HT-29 (cell line): ENCODE measurements at places on chromosomes 6 and 20. TPM values are rescaled to one million over a fixed set of nuclear protein-coding genes. Genes with fewer than 3 reads are reported as not detected.
A peak's percentile ranks its signal among the peaks of the same experiment; 100 is the strongest.

DNA sequence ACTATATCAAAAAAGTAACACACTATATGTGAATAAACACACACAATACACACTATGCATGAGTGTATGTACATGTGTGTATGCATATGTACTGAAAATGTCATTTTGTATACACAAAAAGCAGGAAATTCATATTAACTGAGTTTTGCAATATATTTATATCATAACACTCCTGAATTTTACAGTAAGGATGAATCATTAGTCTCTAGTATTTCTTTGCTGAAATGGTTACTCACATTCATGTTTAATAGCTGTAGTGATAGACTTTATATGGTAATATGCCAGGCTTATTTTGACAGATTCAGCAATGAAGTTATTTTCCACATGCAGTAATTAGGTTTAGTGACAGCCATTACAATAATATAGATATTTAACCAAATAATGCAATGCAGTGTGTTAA, 1216.2 kb upstream of the CITED2 start:
- no peak for DNase-seq

GRCh38 chr6:132060591-132060990, 109.4 kb upstream of the CCN2 start:
- DNase-seq, result peak; percentile 17

DNA sequence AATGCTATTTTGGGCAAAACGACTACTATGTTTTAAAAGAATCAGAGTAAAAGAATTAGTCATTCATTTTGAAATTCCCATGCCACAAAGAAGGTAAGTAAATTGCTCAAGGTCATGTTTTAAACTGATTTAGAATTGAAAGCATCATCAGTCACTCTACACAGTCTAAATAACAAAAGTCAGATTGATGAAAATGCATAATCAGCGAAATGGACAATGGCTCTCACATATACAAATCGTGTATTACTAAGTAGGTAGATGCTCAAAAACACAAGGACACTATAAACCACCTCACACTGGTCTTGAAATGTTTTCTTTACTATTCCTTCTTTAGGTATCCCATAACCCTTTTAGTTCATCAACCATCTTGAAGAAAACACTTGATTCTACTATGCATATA, 135.4 kb downstream of the OPN5 start:
- no peak for DNase-seq

- DNase-seq, result no peak
These were observed 869.0 kb upstream of the ADGRB3 start for GRCh38 chr6:67766057-67766456.

GRCh38 chr20:36666181-36666740, 20.3 kb upstream of the SLA2 start:
- peak; percentile 47 for DNase-seq

DNA sequence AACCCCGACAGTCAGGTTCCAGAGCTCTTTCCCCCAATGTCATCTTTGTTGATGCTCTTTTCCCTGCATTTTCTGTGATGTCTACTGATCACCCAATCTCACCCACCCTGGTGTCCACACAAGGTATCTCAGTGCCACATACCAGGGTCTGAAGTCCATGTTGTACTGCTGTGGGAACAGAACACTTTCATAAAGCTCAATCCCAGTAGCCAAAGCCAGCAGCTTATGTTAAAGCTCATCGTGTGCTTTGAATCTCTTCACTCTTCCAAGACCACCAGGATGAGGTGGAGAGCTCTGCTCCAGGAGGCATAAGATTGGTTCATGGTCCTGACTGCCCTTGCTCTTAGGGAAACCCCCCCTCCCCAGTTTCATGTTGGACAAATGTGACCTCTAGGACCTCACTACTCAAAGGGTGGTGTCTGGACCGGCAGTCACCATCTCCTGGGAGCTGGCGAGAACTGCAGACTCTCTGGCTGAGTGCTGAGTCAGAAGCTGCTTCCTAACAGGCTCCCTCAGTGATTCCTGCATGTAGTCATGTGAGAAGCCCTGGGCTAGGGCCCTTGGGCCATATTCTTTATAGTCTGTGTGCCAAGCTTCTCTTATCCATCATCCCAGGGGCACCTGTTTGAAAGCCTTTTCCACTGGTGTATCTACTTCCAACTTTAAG, 13.4 kb upstream of the CPNE5 start:
- no peak for DNase-seq

- peak; percentile 96 for DNase-seq
These were observed 503 bp downstream of the PPDPF start for GRCh38 chr20:63520934-63521601.

GRCh38 chr20:5945963-5946362, 4.4 kb downstream of the TRMT6 start:
- DNase-seq, result peak; percentile 13

The C20orf96 gene
- total RNA-seq, result 0.08 and 1.5 TPM in 2 replicates

The THEMIS gene
- total RNA-seq, result not detected in 2 replicates

The ECT2L gene
- total RNA-seq, result not detected in 2 replicates

The NKX2-4 gene
- not detected in 2 replicates for total RNA-seq

The VARS1 gene
- total RNA-seq, result 128 and 138 TPM in 2 replicates

The PHACTR2 gene
- total RNA-seq, result 10.2 and 11.8 TPM in 2 replicates

The ABCC10 gene
- 18.6 and 18.8 TPM in 2 replicates for total RNA-seq

The NRSN1 gene
- not detected in 2 replicates for total RNA-seq
